ENCODE measurements at places on chromosomes 3 and 15.

DNA sequence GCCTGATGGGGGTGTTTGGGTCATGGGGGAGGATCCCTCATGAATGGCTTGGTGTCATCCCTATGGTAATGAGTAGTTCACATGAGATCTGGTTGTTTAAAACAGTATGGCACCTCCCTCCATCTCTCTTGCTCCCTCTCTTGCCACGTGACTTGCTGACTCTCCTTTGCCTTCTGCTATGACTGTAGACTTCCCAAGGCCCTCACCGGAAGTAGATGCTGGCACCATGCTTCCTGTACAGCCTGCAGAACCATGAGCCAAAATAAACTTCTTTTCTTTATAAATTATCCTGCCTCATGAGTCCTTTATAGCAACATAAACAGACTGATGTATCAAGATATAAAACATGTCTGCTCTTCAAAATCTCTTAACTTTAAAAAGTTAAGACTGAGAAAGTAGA, 96.1 kb downstream of the TFDP2 start:
- no peak for DNase-seq

DNA sequence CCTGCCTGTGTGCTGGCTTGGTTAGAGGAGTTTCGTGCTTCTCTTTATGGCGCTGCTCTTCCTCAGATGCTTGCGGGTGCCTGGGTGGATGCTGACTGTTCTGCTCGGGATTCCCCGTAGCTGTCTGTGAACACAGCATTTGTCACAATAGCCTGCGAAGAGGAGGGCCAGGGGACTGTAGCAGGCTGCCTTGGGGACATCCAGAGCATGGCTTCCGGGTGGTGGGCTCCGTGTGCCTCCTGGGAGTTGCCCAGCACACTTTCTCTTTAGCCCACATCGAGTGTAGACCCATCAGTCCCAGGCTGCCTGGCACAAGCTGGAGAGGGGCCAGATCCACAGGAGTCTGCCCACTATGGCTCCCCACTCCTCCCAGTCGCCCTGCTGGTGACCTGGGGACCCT, 22.4 kb downstream of the LRRK1 start:
- DNase-seq = no peak

DNA sequence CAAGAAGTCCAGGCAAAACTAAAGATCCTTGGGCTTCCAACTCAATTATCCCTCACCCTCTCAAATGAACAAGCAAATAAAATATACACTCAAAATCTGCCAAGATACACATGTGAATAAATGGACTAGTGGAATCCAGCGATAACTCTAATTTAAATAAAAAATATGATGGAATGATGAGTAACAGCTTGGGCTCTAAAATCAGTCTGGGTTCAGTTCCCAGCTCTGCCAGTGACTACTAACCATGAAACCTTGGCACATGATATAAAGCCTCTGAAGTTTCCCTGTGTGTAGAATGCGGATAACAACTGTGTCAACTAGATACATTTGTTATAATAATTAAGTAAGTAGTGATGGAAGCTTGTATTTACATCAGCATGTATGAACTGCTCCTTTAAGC, 81.3 kb downstream of the CADPS start:
- DNase-seq = no peak

GRCh38 chr15:99090938-99091337, 13.9 kb upstream of the SYNM start:
- DNase-seq = no peak

DNA sequence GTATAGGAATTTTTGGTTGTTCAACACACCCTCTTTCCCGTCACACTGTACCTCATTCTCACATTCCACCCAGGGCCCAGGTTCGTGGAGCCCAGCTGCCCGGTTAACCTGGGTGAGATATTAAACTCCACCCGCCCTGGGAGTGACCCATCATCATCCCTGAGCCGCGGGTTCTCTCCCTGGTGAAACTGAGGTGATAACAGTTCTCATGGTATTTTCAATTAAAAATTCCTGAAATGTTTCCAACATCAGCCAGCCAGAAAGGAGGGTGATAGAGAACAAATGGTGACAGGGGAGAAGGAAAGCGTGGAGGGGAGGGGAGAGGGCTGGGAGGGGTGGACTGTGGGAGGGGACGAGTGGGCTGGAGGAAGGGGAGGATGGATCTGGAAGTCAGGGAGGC, 148.8 kb downstream of the ALDH1A2 start:
- DNase-seq = no peak

GRCh38 chr15:36612063-36612788, 32.8 kb downstream of the CDIN1 start:
- DNase-seq = no peak

DNA sequence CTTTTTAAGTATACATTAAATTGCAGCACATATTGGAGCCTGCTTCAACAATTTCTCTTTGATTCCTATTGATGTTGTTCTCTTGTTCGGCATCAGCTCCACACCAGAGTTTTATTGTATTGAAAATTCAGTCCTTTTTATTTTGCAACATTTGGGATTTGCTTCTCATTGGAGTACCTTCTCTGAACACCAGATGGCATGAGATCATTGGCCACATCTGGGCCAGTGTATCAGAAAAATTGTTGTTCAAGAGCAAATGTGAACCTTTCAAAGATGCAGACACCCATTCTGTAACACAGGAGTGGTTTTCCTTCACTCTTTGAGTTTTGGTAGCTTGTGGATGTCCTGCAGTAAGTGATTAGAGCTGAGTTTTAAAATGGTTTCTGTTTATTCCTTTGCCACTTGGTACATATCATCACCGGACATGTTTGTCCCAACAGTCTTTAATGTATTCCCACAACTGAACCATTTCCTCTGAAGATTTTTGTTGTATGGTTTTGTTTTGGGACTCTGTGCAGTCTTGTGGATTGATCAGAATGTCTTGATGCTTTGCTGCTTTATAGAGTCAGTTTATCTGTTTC, 96.1 kb downstream of the MCTP2 start:
- peak; percentile 30 for DNase-seq

- DNase-seq = no peak
Measured at GRCh38 chr3:184352897-184353545, 8.4 kb downstream of the CLCN2 start.

DNA sequence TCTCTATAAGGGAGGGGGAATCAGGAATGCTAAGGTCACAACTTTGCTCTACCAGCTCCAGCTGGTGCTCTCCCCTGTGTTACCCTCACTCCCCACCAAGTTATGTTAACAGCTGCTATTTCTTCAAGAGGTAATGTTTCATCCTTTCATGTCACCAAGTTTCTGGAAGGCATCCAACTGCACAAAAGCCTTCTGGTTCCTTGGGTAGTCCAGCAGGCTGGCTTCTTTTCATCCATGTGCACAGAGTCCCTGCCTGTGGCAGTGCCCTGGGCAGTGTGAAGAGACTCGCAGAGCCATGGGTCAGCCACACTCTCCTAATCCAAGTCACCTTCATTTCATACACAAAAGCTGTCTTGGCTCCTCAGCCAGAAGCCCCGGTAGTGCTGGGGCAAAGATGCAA, 737.5 kb upstream of the LMCD1 start:
- no peak for DNase-seq

GRCh38 chr15:85860394-85861161, 65.9 kb upstream of the KLHL25 start:
- DNase-seq = no peak

DNA sequence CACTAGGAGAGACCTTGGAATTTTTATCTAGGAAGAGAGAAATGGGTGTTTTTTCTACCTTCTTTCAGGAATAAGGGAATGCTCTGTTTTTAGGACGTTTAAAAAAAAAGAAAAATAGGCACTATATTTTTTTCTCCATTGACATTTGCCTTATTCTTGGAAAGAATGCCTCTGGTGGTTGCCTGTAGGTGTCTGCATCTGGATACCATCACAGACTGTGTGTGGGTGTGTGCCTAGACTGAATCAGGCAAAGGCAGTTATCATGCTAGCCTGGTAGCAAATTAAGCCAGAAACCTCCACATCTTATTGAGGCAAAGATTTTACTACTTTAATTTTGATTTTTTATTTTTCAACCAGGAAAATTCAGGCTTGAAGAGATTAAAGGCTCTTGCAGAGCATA, 513.6 kb upstream of the KCNMB2 start:
- no peak for DNase-seq

DNA sequence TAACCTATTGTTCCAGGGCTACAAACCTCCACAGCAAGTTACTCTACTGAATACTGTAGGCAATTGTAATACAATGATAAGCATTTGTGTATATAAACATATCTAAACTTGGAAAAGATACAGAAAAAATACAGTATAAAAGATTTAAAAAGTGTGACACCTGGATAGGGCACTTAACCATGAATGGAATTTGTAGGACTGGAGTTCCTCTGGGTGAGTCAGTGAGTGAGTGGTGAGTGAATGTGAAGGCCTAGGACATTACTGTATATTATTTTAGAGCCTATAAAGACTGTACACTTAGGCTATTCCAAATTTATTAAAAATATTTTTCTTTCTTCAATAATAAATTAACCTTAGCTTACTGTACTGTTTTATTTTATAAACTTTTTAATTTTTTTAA, 38.4 kb upstream of the SLC25A36 start:
- DNase-seq = no peak

DNA sequence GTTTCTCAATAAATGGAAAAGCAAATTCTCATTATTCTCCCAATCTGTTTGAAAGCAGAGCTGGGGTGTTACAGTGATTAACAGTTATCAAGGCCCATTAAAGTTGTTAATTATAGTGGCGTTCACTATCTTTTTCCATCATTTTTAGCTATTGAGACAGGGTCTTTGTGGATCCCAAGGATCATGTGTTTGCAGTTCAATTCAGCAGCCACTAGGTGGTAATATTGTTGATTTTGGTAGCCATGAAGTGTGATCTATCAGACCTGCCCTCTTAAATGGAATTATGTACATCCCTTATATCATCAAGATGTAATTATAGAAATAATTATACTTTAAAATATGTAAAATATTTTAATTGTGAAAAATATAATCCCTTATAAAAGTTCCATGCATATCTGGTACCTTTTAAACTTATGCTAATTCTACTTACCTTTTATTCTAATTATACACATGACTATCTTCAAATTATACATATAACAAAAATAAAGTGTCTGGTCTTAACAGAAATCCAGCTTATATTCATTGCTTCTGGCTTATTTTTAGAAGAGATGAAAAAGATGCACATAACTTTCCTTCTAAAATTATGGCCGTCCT, 126.4 kb downstream of the GREM1 start:
- DNase-seq = peak; percentile 36

- DNase-seq = peak; percentile 83
Measured at GRCh38 chr15:29822100-29822683, at the start of gene TJP1. Gene TJP1 (minus strand): TSS chr15:29822468. CDS start chr15:29822028, 440 bp downstream.

DNA sequence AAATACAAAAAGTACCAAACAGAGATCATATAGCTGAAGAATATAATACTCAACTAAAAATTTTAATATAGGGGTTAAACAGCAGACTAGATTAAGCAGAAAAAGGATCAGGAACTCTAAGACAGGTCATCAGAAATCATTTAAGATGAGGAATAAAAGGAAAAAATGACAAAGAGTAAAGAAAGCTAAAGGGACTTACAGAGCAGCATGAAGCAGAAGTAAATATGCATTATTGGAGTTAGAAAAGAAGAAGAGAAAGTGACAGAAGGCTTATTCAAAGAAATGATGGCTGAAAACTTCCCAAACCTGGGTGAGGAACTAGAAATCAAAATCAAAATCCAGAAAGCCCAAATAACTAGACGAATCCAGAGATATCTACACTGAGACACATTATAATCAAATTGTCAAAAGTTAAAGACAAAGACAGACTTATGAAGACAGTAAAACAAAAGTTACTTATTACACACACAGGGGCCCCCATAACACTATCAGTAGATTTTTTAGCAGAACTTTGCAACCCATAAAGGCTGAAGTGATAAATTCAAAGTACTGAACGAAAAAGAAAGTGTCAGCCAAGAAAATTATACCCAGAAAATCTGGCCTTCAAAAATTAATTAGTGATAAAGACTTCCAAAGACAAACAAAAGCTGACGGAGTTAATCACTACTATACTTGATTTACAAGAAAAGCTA, 95.6 kb downstream of the SCAPER start:
- DNase-seq = no peak

GRCh38 chr3:74134831-74135230, 479.6 kb downstream of the CNTN3 start:
- no peak for DNase-seq

GRCh38 chr3:5569152-5569551, 381.6 kb downstream of the EDEM1 start:
- DNase-seq = no peak

DNA sequence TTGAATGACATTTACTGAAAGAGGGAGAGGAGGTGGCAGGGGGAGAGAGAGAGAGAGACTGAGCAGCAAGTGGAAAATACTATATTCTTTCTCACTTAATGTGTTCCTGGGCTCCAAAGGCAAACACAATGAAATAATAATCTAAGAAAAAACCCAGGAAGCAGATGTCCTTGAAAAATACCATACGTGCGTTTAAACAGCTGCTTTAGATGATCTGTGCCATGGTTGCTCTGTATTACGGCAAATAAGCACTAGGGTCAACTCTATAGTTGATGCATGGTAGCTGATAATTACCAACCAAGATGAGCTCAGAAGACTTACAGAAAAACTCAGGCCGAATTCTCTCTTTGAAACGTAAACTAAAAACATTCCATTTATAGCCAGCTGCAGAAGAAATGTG, 410.3 kb upstream of the TBL1XR1 start:
- no peak for DNase-seq

DNA sequence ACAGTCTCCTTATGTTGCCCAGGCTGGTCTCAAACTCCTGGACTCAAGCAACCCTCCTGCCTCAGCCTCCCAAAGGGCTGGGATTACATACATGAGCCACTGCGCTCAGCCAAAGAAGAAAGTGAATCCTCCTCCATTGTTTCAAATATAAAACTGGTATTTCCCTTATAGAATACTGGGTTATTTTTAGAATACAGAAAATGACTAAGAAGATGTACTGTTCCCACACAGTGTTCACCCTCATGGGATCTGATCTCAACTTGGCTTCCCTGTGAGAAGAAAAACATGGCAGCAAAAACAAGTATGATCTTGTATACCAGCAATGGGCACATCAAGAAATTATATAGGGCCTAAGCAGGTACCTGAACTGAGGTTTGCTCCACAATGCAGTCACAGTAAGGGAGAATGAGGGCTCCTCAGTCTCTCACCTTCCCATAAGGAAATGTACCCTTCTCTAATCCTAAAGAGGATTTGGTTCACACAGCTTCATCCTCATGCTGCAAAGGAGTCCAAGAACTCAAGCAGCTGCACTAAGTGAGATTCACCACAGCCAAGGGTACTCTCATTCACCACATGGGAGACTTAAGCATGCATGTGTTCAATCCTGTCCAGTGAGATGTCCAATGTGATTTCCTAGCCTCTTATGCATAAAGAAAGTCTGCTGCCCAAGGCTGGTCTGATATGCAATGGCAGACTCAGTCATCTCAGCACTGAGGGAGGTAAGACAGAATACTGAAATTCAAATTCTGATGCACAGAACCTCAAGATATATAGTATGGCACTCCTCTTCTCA, 25.8 kb downstream of the USP4 start:
- DNase-seq = no peak

- no peak for DNase-seq
Measured at GRCh38 chr15:99492275-99492674, 73.5 kb upstream of the MEF2A start.

All from midbrain (tissue), 1 donor.